ENCODE measurements at places on chromosomes 6 and 20.

GRCh38 chr6:79423216-79423615 is 114.0 kb downstream of the LCA5 start:
- DNase-seq, result no peak

DNA sequence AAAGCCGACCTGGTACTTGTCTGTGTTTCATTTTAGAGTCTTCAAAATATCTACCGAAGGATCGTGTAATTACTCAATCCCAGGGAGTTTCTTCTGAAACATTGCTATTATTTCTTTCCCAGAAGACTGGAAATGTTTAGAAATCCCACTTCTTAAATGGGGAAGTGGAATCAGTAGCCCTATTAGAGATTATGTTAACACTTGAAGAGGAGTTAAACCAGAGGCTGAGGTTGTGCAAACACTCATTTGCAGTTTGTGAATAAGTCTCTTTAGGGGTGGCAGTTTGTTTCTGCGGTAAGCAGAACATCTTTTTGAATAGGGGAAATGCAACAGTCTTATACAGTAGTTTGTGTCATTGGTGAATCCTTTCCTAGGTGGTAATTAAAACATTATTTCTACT is 21.3 kb downstream of the DSP start:
- DNase-seq, result no peak

- DNase-seq, result no peak
Observed at GRCh38 chr6:92433911-92434310, 985.4 kb downstream of the EPHA7 start.

DNA sequence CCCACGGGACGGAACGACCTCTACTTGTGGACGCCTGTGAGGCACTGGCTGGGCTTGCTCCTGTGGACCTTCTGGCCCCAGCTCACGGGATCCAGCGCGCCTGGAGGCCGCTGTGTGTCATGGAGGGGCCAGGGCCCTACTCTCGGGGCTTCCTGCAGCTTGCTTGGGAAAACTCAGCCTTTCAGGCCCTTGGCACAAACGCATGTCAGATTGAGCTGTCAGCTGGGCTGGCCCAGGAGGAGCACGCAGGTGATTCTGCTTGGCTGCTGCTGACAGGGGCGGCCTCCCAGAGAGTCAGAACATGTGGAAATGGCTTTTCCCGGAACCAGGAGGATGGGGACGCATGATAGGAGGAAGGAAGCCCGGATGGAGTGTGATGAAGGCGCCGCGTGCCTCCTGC is 39.7 kb downstream of the TMEM181 start:
- no peak for DNase-seq

GRCh38 chr6:15491255-15491985 is 171.4 kb downstream of the DTNBP1 start:
- DNase-seq, result peak; percentile 68

GRCh38 chr6:42774201-42774600 is 7.7 kb upstream of the BICRAL start:
- DNase-seq, result no peak

GRCh38 chr6:150004783-150005717 is 20.3 kb downstream of the RAET1L start:
- DNase-seq, result peak; percentile 75

DNA sequence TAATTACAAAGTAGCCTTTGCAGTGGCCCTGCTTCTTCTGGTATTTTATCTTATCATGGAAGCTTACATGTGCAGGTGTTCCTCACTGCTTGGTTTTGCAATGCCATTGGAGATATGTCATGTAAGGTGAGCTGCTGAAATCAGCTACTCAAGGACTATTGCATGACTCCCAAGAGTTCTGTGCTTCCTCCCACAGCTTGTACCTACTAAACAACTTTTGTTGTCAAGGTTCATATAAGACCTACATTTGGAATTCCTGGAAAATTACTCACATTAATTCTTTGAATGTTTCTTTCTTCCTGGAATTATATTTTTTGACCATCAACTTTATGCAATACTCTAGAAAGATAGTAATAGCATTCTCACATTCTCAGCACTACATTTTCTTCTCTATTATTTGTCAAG is 427.5 kb upstream of the HSF2 start:
- DNase-seq, result no peak

GRCh38 chr20:846894-847278 is 13.4 kb downstream of the FAM110A start:
- DNase-seq, result peak; percentile 37

DNA sequence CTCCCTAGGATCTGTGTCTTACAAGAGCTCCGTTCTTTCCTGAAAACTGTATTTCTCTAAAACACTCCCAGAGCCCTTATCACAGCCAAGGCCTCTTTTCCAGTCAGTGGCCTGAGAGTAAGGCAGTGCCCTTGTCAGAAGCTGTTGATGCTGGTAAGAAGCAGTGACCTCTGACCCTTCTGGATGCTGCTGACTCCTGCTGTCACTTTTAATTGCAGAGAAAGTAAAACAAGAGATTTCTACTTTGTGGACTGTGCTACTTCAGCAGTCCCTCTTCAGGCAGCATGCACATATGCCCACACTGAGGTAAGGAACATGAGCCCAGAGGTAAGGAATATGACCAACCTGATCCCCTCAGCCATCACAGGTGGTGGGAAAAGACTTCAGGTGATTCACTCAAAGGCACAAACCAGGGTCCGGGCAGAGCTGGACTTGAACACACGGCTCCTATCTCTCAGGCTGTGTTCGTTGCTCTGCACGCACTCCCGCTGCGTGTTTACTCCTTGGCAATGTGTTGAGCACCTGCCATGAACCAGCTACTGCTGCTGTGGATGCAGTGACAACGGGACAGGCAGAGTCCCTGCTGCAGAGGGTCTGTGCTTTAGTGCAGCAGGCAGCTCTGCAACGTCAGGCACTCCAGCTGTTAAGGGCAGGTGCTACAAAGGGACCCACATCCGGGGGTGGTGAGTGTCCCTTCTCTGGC is 201.9 kb upstream of the CST7 start:
- no peak for DNase-seq

DNA sequence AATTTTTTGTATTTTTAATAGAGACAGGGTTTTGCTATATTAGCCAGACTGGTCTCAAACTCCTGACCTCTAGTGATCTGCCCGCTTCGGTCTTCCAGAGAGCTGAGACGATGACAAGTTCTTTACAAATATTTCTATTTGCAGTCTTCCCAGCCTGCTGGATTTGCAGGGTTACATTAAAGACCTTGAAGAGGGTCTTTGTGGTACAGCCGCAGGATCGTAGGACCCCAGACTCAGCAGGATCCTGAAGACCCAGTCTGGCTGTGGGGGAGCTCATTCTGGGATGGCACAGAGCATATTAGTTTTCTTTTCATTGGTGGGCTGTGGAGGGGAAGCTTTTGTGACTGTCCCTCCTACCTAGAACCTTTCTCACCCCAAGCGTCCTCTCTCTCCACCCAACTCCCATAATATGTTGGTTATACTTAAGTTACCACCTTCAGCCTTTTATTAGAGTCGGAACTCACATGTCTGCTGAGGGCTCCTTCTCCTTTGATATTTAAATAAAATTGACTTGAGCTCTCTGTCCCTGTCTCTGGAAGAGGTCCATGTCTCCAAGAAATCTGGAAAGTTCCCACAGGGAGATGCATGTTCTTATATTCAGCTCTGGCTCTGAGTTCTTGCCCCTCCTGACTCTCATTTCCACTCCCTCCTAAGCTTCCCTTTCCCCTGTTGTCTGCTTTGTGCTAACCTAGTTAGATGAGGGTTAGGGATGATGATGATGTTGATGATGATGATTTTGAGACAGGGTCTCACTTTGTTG is 72.0 kb downstream of the TIAM2 start:
- no peak for DNase-seq

- no peak for DNase-seq
Observed at GRCh38 chr20:8049310-8049709, 29.7 kb upstream of the TMX4 start.

DNA sequence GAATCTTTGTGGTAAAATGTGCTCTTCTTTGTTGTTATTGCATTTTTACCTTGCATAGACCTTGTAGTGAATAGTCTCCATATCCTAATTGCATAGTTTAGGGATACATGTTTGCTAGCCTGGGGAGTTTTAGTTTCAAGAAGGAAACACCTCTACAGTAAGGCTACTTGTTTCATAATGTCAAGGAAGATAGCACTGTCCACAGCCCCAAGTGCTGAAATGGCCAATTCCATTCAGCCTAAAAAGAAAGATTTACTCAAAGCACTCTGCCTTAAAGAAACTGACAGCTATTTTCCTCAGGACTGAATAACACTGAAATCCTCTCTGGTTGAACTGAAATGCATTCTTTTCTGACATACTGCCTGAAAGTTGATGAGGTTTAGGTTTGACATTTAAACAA is 2.6 kb downstream of the HCRTR2 start:
- DNase-seq, result no peak

DNA sequence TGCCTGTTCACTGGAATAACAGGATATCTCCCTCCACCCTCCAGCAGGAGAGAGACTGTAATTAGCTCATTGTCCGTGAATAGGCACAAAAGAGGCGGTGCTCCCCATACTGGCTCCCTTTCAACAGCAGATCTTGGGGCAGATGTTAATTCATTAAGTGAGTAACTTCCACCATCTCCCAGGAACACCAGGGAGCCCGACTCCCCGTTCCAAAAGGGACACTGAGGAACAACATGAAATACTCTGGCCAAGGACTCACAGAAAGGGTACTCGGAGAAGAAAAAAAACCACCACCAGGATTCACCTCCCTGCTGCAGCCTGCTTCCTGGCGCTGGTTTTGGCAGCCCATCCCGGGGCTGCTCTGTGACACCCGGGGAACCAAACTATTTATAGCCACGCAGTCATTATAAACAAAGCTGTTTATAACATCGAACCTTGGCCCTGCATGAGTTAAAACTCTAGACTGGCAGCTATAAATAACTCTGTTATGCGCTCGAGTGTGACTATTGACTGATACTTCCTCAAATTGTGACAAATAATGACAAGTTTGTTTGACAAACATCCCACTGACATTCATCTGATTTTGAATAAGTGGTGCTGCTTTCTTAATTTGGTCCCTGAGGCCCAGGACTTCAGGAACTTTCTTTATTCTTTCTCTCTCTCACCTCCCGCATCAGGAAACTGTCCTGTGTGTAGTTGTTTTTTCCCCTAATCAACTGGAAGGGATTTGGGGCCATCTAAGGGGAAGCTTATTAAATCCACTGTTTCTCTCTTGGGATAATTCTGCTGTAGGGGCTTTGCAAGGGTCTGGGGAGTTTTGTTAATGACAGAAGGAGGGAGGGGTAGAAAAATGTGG is 521.6 kb downstream of the CD83 start:
- no peak for DNase-seq

GRCh38 chr20:2986466-2986865 is 57.0 kb upstream of the GNRH2 start:
- DNase-seq, result no peak

- no peak for DNase-seq
Observed at GRCh38 chr6:23302514-23302913, 733.1 kb downstream of the HDGFL1 start.

DNA sequence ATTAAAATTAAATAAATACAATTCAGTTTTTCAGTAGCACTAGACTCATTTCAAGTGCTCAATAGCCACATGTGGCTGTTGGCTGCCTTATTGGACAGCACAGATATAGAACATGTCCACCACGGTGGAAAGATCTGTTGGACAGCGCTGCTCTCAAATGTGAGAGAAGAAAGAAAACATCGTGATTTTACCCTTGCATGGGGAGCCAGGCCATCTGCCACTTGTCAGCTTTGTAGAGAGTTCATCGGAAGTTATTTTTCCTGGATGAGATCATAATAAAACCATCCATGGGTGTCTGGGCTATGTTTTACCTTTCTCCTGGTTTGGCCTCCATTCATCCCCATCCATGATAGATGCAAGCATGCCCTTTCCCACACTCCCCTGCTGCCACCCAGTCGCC is 5.8 kb upstream of the KIF3B start:
- no peak for DNase-seq

- DNase-seq, result no peak
Observed at GRCh38 chr20:25067102-25067987, 9.4 kb upstream of the ACSS1 start.

GRCh38 chr6:135128268-135128914 is 52.7 kb upstream of the MYB start:
- peak; percentile 34 for DNase-seq

DNA sequence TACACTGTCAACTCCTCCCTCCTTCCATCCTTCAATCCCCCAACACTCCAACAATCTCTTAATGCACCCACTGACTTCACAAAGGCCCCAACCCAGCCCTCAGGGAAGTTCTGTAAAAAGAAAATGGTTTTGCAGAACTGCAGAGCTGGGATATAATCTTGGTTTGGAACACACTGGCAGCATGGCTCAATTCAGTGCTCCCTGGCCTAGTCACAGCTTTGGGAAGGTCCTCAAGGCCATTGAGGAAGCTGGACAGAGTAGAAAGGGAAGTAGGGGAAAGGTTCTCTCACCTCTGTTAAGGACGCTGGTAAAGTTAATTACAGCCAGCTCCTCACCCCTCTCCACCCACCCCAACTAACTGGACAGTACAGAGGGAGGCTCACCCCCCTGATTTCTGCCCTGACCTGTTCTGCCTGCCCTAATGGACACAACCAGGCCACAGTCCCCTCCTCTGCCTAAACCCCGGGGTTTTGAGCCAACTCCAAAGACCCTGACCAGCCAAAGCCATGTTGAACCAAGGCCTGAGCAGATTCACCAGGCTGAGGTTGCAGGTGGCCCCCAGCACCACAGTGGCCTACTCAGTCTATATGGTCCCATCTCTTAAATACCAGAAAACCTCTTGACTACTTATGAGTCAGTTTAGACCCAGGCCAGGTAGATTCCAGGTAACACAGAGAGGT is 49.2 kb downstream of the MAFB start:
- no peak for DNase-seq

- no peak for DNase-seq
Observed at GRCh38 chr20:2820084-2820895, 4.1 kb downstream of the TMEM239 start.

- no peak for DNase-seq
Observed at GRCh38 chr6:153301602-153302001, 170.5 kb upstream of the RGS17 start.

- no peak for DNase-seq
Observed at GRCh38 chr6:53236241-53236640, 87.6 kb upstream of the GCM1 start.

GRCh38 chr6:84528201-84528600 is 236.2 kb downstream of the TBX18 start:
- no peak for DNase-seq

All from stimulated activated CD4-positive, alpha-beta T cell treated with anti-CD3 and anti-CD28 coated beads, Interleukin-1b, Interleukin-23, amount 100 ng/mL, for 4 hours (primary cell).